ENCODE measurements at places on chromosomes 1 and 21.

GRCh38 chr21:33305344-33305671 lies 19.5 kb upstream of the IFNAR1 start:
- DNase-seq, result no peak

GRCh38 chr1:39145331-39145965 lies 59.0 kb upstream of the MACF1 start:
- no peak for DNase-seq

DNA sequence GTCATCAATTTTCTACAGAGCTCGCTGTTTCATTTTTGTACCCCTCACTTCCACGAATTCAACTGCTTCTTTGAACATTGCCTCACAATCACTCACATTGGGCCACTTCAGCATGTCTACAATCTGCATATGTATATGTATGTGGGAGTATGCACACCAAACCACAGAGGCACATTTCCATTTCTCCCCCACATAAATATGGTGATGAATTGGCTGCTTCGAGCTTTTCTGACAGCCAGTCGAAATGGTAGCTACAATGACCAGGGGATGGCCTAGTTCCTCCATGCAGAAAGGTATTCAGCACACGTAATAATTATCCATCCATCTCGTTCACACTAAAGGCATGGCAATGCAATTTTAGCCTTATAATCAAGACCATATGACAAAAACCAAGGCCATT lies 229.6 kb upstream of the ESRRG start:
- no peak for DNase-seq

GRCh38 chr1:31977385-31978131 lies 36.1 kb upstream of the KHDRBS1 start:
- no peak for DNase-seq

GRCh38 chr1:117702654-117703053 lies 96.8 kb downstream of the TENT5C start:
- no peak for DNase-seq

DNA sequence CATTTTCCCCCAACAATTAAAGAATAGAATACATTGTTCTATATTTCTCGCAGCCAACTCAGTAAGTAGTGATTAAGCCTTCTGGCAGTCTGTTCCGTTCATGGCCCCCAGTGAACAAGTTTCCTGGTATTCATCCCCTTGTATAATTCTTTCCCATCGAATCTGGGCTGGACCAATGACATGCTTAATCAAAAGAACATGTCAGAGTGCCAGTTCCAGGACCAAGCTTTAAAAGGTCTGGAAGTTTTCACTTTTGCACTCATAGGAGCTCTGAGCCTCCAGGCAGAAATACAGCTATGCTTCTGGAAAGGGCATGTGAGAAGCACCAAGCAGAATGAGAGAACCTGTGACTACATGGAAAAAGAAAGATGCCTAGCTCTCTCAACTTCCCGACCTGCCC lies 22.5 kb upstream of the DPYD start:
- no peak for DNase-seq

DNA sequence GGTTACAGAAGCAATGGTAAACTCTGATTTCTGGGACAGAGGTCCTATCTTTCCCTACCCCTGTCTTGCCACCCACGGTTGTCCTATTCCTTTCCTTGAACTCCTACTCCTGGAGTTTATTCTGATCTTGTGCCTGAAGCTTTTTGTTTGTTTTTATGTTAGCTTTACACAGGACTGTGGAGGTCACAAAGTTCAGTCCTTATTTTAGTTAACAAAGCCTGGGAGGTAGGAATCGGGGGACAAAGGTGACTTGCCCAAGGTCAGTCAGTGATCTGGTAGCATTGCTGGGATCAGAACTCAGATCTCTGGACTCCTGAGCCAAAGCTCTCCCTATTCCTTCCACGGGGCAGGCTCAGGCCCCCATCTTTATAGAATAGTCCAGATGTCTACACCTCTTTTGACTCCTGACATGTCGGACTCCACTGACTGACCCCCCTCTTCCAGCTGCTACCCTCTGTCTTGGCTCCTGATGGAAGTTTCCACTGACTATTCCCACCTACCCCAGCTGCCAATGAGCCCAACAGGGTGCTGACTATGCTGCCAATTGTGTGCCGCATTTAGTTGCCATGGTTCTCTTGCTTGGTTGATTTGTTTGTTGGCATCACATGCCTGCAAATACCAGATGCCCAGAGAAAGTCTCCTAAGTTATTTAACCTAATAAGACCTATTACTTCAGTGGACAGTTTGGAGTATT lies 9.9 kb downstream of the F5 start:
- DNase-seq, result no peak

GRCh38 chr1:177783051-177783450 lies 186.8 kb downstream of the SEC16B start:
- no peak for DNase-seq

DNA sequence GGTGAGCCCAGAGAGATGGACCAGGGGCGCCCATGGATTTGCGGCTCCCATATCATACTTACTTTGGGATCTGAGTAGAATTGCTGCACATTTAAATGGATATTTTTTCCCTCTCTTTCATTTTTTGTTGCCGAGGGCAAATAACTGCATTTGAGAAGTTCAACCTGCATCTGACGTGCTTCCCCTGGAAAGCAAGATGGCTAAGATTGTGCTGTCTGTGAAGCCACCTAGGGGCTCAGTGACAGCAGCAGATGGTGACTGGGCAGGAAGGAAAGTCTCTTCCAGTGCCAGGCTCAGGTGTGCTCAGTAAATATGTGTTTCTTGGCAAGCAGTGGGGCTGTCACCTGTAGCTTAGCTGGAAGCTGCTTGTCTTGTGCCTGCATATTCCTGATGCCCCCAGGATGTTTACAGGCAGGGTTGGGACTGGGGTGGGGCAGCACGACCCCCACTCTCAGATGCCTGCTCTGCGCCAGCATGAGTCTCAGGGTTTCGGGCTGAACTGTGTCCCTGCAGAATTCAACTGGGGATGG lies 59.8 kb upstream of the ETV3 start:
- DNase-seq, result no peak

GRCh38 chr1:66282343-66282852 lies 251.6 kb upstream of the SGIP1 start:
- peak; percentile 49 for DNase-seq

DNA sequence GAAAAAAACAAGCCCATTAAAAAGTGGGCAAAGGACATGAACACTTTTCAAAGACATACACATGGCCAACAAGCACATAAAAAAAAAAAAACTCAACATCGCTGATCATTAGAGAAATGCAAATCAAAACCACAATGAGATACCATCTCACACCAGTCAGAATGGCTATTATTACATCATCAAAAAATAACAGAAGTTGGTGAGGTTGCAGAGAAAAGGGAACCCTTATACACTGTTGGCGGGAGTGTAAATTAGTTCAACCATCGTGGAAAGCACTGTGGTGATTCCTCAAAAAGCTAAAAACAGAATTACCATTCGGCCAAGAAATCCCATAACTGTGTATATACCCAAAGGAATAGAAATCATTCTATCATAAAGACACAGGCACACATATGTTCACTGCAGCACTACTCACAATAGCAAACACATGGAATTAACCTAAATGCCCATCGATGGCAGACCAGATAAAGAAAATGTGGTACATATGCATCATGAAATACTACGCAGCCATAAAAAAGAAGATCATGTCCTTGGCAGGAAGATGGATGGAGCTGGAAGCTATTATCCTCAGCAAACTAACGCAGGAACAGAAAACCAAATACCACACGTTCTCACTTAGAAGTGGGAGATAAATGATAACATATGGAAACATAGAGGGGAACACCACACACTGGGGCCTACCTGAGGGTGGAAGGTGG lies 70.1 kb downstream of the INTS7 start:
- no peak for DNase-seq

DNA sequence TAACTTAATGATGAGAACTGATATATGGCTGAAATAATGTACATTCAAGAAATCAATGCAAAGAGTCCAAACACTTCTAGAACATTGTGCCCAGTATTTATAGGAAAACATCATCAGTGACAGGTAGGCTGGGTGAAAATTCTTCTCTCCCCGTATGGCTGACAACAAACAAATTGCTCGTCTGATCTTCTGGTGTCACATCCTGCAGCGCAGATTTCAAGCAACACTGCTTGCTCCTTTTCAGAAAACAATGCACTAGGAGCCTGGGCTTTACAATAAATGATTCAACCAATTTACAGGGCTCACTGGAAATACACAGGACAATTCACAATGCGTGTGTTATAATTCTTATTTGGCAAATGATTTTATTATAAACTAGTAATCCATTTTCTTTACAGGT lies 185.3 kb downstream of the RERE start:
- no peak for DNase-seq

GRCh38 chr21:16264319-16264718 lies 534.5 kb downstream of the USP25 start:
- no peak for DNase-seq

DNA sequence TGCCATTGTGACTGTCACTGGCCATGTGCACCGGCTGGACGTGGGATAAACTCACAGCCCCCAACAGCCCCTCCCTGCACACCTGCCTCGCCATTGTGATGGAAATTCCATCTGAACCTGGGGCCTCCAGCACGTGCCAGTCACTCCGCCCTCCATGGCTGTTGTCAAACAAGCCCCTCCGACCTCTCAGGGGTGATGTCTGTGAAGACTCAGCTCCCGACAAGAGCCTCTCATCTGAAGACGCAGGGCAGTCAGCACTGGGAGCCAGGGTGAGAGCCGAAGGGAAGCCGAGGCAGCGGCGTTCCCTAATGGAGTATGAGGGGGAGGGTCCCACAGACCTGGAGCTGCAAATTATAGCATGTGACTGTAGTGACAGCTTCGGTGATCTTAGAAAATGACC lies 1.4 kb upstream of the KRTAP10-2 start:
- DNase-seq, result no peak

- DNase-seq, result no peak
Measured at GRCh38 chr1:3743421-3743820, 8.8 kb upstream of the CCDC27 start.

DNA sequence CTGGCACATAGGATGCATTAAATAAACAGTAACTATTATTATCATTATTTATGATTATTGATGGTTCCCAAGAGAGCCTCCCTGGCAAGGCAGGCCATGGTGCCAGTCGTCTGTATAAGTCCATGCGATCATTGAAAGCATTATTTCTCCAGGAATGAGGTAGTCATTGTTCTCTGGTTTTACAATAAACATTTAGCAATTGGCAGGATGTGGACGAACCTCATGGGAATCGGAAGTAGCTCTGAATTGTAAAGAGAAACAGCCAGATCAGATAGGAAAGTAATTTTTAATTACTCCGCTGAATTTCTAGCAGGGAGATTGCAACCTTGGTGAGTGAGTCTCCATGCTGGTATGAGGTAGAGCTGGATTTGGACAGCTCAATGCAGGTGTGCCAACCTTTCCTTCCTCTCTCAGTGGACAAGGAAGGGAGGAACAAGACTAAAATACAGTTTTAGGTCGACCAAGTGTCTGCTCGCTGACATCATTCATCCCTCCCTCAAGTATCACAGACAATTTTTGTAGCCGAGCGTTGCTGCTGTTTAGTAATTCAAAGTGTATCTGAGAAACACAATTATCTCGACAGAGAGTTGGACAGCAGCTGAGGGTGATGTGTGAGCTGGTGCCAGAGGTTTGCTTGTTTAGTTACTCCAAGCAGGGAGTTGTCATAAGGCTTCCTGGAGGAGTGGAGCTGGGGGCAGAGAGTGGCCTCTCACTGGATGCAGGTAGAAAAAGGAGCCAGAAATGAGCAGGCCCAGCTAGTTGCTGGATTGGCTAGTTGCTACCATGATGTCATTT lies 250.8 kb downstream of the KCNJ6 start:
- DNase-seq, result no peak

DNA sequence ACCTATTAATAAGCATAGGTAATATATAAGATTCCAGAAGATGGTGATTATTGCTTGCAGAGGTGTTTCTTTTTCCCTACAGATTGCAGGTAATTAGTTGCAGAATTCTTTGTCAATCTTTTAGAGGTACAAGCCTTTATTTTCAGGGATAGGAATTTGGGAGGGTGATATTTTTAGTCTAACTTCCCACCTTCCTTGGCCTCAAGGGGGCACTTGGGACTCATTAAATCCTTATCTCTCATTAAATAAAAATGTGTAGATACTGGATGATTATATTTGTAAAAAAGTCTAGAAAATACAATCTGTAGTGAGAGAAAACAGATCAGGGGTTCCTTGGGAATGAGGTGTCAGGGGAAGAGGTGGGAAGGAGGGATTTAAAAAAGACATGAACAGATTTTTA lies 179.2 kb downstream of the PATJ start:
- DNase-seq, result no peak

GRCh38 chr1:63877816-63878215 lies 104.0 kb downstream of the ROR1 start:
- no peak for DNase-seq

- no peak for DNase-seq
Measured at GRCh38 chr1:14487671-14488070, 110.8 kb upstream of the KAZN start.

DNA sequence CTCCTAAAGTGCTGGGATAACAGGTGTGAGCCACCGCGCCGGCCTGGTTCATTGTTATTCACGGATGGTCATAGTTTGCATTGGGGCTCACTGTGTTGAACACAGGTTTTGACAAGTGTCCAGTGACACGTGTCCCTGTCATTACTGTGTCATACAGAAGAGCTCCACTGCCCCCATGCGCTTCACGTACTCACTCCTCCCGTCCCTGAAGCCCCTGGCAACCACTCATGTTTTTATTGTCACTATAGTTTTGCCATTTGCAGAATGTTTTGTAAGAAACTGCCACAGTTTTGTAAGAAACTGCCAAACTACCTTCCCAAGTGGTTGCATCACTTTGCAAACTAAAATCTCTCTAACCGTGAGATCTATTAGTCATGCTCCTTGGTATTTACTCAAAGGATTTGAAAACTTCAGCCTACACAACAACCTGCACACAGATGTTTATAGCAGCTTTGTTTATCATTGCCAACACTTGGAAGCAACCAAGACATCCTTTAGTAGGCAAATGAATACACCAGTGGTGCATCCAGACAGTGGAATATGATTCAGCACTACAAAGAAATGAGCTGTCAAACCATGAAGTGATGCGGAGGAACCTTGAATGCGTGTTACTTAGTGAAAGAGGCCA lies 163.2 kb upstream of the COL6A1 start:
- DNase-seq, result no peak

DNA sequence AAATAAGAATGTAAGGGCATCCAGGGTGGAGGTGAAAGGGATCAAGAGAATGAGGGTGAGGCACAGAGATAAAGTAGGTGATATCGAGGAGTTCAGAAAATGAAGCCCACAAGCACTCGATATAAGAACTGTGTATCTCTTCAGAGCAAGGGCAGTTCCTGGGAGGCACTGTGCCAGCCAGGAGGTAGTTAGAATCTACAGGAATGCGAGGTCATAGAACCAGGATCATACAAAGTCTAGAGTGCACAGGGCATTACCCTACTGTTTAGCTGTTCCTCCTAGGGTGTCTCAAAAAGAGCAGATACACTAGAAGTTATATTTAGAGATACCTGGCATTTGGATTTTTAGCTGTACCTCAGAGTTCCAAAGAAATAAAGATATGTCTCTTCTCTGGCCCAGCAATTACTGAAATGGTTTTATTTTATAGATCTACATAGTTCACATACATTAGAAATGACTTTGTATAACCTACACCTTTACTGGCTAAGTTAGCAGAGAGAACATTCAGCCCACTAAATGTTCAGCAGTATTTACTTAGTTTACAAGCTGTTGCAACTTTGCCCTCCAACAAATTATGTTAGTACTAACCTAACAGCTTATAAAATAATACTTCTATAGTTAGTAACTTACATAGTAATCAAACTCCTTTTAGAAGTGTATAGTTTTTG lies 1.6 kb downstream of the OVAAL start:
- DNase-seq, result no peak

GRCh38 chr21:41410767-41411448 lies 15.1 kb upstream of the MX1 start:
- no peak for DNase-seq

Measured in activated T-helper 9 cell treated with anti-CD3 and anti-CD28 coated beads, Interleukin-2, amount 50 U/mL, for 16 hours (primary cell).